ENCODE measurements at places on chromosomes 3 and 15. TPM values are rescaled to one million over a fixed set of nuclear protein-coding genes. Genes with fewer than 3 reads are reported as not detected.

Gene CSPG5
- total RNA-seq = 0.48 TPM

- DNase-seq = no peak
Observed at GRCh38 chr3:171095063-171095462, 68.5 kb upstream of the SLC2A2 start.

Gene TRAIP
- 15.0 TPM for total RNA-seq

GRCh38 chr3:117600112-117600511 lies 890.5 kb downstream of the TUSC7 start:
- DNase-seq = no peak

DNA sequence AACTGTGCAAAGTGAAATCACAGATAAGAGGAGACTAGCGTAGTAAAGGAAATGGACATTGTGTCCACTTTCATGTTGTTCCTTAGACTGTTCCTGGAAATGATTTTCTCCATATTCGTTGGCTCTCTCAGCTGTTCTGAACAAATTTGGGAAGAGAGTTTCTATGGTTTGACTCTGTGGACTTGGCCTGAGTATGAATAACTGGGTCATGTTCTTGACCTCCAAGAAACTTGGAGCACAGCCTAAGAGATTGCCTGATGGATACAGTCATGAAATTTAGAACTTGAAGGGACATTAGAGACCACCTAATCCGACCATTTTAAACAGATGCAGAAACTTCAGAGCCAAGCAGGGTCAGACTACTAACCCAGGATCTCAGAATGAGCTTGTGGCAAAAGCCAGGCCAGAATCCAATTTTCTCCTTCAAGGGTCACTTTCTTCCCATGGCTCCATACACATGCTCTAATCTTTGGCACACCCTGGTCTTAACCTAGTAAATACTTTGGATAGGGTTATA lies 430.4 kb downstream of the RBMS3 start:
- DNase-seq = no peak

Gene SLC6A11
- not detected for total RNA-seq

Gene MCTP2
- 39.5 TPM for total RNA-seq

DNA sequence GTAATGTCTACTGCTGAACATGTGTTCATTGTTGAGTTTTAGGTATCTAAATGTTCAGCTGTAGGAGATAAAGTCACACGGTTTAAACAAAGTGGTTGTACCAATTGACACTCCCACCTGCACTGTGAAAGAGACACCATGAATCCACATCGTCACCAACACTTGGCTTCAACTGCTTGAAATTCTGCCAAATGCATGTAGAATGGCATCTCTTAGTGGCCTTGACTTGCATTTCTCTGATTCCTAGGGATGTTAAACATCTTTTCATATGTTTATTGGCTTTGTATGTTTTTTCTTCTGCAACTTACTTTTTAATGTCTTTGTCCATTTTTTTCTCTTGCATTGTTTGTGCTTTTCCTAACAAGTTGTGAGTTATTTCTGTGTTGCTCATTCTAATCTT lies 43.4 kb downstream of the RPLP1 start:
- no peak for DNase-seq

- peak; percentile 24 for DNase-seq
Observed at GRCh38 chr3:132232231-132232792, 84.9 kb upstream of the ACP3 start.

GRCh38 chr3:111236836-111237713 lies 165.5 kb downstream of the NECTIN3 start:
- DNase-seq = peak; percentile 82

DNA sequence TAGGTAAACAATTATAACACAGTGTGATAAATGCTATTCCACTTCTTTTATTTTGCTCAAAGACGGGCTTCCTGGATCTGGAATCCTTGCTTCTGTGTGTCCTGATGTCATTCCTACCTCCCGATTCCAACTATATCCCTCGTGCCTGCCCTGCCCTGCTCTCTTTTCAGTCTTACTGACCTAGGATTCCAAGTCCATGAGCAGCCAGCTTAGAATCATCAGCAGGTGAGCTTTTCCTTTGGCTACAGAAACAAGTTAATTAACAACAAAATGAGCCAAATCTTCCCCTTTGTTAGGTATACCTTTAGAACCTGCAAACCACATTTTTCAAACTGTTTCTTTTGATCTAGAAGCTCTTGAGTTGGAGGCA lies 21.9 kb upstream of the KPNA1 start:
- no peak for DNase-seq

DNA sequence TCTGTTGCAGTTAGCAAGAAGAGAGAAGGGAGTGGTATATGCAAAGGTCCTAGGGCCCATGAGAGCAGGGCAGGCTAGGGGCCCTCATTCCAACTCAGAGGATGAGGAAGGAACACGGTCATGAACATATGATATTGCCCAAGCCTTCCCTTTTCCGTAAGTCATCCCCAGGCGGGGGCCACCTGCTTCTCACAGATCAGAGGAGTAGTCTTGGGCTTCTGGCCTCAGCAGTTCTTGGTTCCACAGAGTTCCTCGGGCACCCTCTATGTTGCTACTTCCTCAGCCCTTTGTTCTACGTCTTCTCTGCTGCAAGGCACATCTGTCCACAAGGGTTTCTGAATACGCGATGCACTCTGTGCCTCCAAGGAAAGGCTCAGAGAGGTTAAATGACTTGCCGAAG lies 25.3 kb downstream of the EPHB3 start:
- no peak for DNase-seq

GRCh38 chr3:98209244-98209643 lies 42.7 kb downstream of the OR5H15 start:
- DNase-seq = no peak

GRCh38 chr3:101458387-101458786 lies 54.6 kb downstream of the SENP7 start:
- DNase-seq = no peak

DNA sequence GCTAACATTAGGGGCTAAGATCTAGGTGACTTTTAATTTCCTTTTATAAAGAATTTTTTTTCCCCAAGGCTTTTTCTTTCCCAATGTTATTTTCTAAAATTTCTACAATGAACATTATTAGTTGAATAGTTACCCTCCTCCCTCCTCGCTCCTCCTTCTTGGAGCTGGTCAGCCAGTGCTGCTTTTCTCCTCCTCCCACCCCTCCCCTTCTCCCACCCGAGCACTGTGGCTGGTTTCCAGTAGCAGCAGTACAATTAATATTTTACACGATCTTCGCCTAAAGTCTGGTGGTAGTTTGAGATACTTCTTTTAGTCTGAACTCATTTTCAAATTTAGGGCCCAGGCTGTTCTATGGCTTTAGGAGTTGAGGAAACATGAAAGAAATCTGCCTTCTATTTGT lies 41.6 kb downstream of the EEFSEC start:
- no peak for DNase-seq

GRCh38 chr3:115651087-115651486 lies 27.8 kb downstream of the GAP43 start:
- no peak for DNase-seq

DNA sequence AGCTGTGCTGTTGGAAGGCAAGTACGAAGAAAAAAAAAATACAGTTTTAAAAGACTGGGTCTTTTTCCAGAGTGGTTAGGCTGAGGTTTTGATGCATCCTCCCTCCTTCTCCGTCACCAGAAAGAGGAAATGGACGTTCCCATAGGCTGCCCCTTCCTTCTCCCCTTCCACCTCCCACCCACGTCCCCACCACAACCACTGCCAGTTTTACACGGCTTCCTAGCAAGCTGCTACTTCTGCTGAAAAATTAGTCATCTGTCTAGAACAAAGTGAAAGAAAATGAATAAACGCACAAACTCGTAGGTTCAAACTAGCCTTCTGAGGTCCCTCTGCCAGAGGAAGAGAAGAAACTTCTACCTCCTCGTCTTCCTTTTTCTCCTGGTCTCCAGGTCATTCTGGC lies 71.6 kb upstream of the RPL35A start:
- no peak for DNase-seq

DNA sequence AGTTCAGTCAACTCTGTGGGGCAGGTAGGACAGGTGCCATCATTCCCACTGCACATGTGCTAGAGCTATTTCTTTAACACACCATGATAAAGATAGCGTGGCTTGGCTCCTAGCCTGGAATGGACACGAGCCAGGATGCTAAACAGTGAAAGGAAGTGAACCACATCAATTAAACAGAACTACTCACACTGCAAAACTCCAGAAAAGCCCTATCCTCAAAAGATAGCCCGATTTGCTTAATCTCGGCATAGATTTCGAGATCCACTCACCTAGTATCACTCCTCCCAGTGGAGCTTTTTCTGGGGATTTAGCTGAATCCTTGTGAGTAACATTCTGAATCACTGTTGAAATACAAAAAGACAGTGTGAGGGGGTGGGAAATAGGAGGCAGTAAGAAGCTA lies 118.0 kb downstream of the ABI3BP start:
- DNase-seq = peak; percentile 82

DNA sequence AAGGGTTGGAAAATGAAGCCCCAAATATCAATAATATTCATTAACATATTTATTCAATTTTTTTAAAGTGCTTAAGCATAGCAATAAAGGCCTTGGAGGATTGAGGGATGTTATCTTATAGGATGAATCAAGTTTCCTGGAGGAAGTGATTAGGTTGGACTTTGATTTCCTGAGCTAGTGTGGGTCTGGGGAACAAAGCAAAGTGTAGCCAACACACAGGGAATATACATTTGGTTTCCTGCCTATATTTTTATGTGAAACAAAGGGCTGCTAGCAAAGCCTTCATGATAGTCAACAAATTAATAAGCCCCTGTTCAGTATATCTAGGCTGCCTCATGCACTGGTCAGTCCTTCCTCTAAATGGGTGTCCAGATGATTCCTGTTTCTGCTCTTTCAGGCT lies 261.1 kb upstream of the IL12A start:
- DNase-seq = no peak

Gene SSUH2
- total RNA-seq = 1.5 TPM

DNA sequence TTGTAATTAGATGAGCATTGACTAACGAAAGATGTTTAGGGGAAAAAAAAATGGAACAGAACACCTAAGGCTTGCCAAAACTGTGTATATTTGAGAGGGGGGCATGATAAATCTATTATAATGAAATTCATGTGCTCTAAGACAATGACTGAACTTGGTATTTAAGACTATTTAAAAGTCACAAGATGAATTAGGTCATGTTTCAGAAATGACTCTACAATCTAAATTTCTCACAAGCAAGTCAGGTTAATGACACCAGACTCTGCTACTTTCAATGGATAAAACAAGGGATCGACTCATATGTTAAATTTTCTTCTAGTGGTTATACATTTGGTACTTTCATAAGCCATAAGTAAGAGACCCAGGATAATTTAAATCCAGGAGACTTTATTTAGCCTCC lies 78.4 kb downstream of the DUT start:
- no peak for DNase-seq

DNA sequence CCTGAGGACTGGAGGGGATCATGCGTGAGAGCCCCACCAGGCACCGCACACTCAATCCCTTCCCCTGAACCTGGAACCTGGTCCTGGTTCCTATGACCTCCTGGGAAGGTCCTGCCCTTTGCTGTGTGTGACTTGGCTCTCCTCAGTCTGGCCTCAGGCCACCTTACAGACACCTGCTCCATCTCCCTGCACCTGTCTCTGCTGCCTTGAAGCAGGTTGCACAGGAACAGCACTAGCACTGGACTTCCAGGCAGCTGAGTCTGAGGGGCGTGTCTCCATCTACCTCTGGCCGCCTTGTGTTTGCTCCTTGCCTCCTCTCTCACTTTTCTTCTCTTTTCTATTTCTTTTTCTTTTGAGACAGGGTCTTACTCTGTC lies 15.4 kb downstream of the PSTPIP1 start:
- no peak for DNase-seq

DNA sequence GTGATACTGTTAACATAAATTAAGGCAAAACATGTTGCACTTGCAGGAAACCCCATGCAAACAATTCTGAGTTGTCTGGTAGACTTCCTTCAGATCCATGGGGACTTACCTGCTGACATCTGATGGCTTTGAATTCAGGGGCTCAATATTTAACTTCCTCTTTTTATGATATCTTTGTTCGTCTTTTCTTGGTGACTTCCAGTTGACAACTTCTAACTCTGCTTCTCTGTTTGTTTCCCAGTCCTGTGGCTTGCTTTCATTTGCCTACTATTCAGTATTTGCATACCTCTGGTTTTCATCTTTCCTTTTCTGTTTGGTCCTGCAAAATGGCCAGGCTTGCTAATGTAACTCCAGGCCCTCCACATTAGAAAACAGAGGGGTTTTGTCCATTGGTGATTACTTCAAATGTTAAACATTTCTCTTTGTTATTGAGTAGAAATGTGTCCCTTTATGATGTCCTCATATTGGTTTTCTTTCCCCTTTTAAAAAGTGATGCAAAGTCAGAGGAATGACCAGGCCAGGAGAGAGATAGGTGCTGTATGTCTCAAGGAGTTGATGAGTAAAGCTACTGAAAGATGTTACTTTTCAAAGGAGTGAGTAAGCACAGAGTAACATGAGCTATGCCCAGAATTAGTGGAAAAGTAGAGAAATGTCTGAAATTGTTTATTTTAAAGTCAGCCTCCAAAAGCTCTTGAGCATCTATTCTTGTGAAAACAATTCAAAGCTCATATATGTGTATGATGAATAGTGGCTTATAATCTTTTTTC lies 335.9 kb downstream of the LPP start:
- peak; percentile 17 for DNase-seq

GRCh38 chr3:32835961-32836360 lies 18.2 kb downstream of the TRIM71 start:
- no peak for DNase-seq

GRCh38 chr3:35641920-35642527 lies 2.7 kb downstream of the ARPP21 start:
- DNase-seq = no peak

Gene FHIT
- total RNA-seq = 2.4 TPM

DNA sequence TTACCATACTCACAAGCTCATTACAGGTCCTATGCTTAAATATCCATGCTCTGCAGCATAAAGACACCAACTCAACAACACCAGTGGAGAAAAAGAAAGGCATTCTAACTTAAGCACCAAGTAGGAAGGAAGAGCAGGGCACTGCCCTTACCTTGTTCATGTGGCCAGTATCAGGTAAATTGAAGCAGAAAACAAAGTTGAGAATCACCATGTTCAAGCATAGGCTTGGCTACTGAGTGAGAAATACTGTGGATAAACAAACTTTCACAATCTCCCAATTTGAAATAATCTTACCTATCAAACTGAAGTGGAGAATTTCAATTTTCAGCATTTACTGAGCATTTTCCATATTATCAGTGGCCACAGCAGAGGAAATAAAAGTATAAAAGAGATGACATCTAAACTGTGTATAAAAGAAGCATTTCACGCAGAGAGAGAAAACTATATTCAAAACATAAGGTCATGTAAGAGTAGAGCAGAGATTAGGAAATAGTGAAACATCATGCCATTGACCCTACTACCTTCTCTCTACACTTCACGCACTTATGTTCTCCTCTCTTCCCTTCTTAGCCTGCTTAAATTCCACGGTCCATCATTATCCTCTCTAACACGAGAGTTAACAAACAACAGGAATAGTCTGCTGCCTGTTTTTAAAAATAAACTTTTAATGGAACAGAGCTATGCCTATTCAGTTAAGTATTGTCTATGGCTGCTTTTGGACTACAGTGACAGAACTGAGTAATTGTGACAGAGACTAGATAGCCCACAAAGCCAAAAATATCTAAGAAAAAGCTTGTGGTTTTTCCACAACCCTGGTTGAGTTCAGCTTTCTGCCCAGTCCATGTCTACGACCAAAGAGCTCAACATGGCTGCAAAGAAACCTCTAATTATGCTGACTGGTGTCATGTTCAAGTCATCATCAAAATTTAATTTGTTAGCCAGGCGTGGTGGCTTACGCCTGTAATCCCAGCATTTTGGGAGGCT lies 142.5 kb downstream of the NR1I2 start:
- no peak for DNase-seq
